Eye (tissue), 1 donor: ENCODE measurements at places on chromosomes 3 and 15.

GRCh38 chr3:197178998-197179397, 119.4 kb downstream of the DLG1 start:
- DNase-seq, result no peak

DNA sequence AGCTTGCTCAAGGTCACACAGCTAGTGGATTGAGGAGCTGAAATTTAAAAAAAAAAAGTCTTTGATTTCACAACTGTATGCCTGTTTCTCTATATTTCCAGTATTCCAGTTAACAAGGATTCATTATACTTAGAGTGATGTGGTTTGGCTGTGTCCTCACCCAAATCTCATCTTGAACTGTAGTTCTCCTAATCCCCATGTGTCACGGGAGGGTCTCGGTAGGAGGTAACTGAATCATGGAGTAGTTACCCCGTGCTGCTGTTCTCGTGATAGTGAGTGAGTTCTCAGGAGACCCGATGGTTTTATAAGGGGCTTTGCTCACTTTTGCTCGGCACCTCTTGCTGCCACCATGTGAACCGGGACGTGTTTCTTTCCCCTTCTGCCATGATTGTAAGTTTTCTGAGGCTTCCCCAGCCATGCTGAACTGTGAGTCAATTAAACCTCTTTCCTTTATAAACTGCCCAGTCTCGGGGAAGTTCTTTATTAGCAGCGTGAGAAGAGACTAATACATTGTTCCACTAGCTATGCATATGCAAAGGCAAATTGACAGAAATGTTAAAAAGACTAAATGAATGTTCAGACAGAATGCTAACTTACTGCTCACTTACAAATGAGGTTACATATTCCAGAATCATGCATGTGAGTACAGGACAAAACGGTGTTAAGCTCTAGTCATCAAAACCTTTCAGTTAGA, 1101.9 kb downstream of the ROBO1 start:
- no peak for DNase-seq

DNA sequence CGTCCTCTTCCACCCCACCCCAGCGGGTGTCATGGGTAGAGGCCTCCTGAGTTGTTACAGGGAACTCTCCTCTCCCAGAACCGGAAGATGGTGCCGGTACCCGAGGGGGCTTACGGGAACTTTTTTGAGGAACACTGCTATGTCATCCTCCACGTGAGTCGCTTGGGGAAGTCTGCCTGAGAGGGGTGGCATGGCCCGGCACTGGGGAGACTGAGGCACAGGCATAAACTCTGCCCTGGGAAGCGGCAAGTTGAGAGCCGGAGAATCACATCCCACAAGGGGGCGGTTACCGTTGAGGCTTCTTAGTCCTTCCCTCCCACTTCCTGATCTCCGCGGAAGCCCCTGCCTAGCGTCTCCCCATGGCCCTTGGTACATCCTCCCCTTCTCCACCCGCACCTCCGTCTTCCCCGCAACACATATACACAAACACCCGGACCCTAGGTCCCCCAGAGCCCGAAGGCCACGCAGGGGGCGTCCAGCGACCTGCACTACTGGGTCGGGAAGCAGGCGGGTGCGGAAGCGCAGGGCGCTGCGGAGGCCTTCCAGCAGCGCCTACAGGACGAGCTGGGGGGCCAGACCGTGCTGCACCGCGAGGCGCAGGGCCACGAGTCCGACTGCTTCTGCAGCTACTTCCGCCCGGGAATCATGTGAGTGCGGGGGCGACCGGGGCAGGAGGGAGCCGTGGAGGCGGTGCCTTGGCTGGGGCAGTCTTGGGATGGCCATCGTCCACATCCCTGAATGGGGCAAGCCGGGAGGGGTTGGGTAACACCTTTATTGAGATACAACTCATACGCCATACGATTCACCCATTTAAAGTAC, 3.4 kb downstream of the VILL start:
- peak; percentile 78 for DNase-seq

- peak; percentile 83 for DNase-seq
Observed at GRCh38 chr3:42066516-42067181, 24.5 kb upstream of the TRAK1 start.

GRCh38 chr3:134388292-134388691, 14.0 kb upstream of the AMOTL2 start:
- DNase-seq, result no peak

DNA sequence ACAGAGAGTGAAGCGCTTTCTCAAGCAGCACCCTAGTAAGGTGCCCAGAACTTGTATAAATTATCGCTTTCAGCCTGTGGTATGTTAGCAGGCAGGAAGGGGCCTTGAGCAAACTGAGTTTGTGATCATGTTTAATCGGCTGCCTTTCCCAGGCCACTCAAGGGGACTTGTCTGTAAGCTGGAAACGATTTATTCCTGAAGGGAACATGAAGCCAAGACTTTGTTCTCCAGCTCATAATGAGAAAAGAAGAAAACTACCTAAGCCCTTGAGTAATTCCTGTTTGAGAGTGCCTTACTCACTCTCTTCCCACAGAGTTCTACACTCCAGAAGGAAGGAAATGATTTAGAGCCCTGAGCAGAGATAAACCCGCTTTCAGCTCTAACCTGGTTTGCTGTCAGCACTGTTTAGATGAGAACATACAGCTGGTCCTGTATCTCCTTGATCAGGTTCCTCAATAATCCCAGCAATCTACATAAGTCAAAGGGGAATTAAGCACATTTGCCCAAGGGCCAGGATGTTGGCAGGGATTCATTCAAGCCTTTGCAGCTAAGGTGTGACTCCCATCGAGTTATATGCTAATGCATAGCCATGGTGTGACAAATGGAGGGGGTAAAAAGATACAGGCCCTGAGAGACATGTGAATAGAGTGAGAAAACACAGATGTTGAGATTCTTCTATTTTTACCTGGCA, 187.7 kb upstream of the SLC24A5 start:
- DNase-seq, result no peak

GRCh38 chr15:69557020-69557706, 104.5 kb downstream of the RPLP1 start:
- no peak for DNase-seq

- no peak for DNase-seq
Observed at GRCh38 chr3:138620431-138620830, 11.9 kb downstream of the FAIM start.

- peak; percentile 35 for DNase-seq
Observed at GRCh38 chr3:154886437-154886836, 193.7 kb upstream of the MME start.

DNA sequence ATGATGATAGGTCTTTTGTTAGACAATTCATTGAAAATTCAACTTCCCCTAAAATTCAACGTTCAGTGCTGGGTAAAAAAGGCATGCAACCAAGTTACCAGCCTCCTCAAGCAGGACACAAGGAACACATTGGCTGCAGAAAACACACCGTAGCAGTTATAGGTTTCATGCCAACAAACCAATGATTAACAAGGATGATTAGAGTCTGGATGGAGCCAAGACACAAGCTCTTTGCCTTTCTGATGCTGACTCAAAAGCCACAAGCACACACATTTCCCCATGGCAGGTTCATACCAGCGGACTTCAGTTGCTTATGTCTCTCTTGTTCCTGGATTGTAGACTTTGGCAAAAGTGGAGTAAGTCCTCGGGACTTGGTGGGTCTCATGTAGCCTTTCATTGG, 105.8 kb downstream of the DHX30 start:
- no peak for DNase-seq

- DNase-seq, result no peak
Observed at GRCh38 chr15:50192926-50193620, 11.1 kb downstream of the SLC27A2 start.

DNA sequence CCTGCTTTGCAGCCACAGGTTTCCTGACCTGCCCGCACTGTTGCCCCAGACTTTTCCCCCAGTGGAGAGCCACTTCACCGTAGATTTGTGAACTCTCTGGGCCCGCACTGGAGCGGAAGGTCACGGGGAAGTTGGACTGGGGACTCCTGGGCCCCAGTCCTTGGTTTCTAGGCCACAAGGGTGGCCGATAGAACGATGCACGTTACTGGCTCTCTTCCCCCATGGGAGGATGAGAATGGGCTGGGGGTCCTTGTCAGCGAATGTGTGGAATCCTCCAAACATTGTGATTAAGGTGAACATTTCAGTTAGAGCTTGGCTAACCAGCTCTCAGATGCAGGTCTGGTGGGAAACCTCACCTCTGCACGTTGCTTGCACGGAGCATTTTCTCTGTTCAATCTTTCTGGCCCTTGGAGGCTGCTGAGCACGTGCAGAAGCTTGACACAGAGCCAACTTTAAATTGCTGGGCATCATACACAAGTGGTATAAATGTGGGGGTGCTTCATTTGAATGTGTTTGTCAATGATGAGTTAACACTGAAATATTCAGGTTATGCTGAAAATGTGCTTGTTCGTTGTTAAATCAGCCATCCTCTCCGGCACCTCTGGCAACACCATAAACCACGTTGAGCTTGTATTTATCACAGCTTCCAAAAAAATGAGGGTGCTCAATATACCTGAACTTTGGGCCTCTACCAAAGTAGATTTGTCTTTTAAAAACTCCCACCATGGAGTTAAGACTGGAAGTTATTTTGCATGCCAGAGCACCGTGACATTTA, 976 bp downstream of the DIS3L start:
- peak; percentile 87 for DNase-seq

- DNase-seq, result no peak
Observed at GRCh38 chr3:77362936-77363335, 323.0 kb downstream of the ROBO2 start.

GRCh38 chr15:25763954-25764353, 99.2 kb downstream of the ATP10A start:
- no peak for DNase-seq

DNA sequence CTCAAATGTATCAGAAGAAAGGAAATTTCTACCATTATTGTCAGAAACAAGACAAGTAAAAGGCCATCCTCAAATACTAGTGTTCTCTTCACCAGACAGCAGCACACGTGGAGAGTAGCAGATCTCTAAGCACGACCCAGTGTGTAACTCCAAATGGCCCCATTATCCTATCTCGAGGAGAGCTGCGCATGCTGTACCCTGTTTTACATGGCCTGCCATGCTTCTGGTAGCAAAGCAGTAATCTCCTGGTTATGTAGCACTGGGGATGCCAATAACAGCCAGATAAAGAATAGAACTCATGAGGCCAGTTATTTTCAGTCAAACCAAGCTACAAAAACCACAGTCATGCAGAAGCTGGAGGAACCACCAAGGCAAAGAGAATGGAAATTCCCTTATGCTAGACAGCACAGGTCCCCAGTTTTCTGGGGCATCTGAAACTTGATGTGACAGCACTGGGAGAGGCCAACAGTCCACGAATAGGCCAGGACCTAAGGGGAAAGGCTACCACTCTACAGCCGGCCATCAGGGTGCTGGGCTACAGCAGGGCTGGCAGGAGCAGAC, 73.0 kb downstream of the LIPC start:
- DNase-seq, result no peak

DNA sequence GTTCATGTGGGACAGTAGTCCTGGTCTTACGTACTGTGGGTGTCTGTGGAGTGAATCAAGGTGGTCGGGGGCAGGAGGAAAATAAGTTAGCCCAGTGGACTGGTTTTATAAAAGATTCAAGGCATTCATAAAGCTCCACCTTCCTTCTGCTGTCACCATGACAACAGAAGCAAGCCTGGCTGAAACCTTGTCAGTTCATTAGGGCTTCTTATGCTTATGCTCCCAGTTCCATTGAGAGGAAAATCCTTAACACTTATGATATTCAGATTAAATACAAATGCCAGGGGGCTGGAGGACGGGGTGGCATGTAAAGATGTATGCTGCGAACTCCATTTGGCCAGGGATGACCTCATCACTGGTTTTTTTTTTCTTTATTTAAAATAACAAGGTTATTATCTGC, 283.1 kb upstream of the ATP10A start:
- peak; percentile 62 for DNase-seq

- DNase-seq, result no peak
Observed at GRCh38 chr3:69271098-69271497, 114.8 kb downstream of the FRMD4B start.

- peak; percentile 33 for DNase-seq
Observed at GRCh38 chr3:57017459-57017845, 43.0 kb upstream of the SPATA12 start.

DNA sequence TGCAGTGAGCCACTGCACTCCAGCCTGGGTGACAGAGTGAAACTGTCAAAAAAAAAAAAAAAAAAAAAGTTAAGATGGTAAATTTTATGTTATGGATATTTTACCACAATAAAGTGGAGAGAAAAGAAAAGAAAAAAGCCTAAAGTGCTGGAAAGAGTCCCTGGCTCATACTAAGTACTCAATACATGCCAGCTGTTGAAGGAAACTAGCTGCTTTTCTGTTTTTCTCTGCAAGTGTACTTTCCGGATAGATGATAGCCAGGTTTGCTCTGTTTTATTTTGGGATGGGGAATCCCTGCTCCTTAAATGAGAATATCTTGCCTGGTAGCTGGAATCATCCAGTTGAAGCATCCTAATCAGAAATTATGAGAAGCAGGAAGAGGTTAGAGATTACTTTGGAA, 10.9 kb downstream of the EID1 start:
- no peak for DNase-seq

- DNase-seq, result peak; percentile 51
Observed at GRCh38 chr15:90402223-90402622, 14.2 kb downstream of the IQGAP1 start.

DNA sequence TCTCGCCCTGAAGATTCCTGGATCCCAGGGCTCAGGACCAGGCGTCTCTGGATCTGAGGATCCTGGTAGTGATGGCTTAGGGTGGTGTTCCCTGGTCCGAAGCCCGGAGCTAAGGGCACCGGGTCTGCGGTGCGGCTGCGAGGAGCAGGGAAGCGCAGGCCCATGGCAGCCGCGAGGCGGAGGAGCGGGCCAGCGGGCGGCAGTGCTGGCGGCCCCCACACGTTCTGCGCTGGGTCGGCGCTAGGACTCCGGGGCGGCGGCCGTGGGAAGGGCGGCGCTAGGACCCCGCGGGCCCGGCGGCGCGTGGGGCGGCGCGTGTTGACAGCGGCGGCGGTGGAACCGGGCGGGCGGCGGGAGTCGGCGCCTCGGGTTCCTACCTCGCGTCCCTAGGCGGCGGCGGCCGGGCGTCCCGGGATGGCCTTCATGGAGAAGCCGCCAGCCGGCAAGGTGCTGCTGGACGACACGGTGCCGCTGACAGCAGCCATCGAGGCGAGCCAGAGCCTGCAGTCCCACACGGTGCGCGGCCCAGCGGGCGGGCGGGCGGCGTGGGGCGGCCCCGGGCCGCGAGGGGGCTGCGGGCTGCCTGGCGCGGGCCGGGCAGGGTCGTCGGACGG, at the start of gene PXK:
Gene PXK (plus strand): TSS at position 318 of the 614 bp plus-strand sequence. CDS start 97 bp downstream, at position 415.
- peak; percentile 93 for DNase-seq
